ENCODE measurements at places on chromosomes 16 and 17. TPM values are rescaled to one million over a fixed set of nuclear protein-coding genes. Genes with fewer than 3 reads are reported as not detected.

Gene TPSB2
- not detected for total RNA-seq

Gene CPHXL2
- not detected for total RNA-seq

Gene UMOD
- total RNA-seq: not detected

Gene BICDL2
- 0.18 TPM for total RNA-seq

Gene CCDC154
- total RNA-seq: not detected

- DNase-seq: no peak
Measured at GRCh38 chr17:39238311-39238972, 12.7 kb upstream of the STAC2 start.

DNA sequence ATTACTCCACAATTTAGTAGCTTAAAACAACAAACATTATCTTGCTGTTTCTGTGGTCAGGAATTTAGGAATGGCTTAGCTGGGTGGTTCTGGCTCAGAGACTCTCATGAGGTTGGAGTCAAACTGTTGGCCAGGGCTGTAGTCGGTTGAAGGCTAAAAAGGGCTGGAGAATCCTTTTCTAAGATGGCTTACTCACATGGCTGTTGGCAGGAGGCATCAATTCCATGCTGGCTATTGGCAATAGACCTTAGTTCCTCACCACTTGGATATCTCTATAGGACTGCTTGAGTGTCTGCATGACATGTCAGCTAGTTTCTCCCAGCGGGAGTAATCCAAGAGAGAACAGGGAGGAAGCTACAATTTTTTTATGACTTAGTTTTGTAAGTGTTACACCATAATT lies 6.6 kb upstream of the EFCAB13 start:
- peak; percentile 47 for DNase-seq

DNA sequence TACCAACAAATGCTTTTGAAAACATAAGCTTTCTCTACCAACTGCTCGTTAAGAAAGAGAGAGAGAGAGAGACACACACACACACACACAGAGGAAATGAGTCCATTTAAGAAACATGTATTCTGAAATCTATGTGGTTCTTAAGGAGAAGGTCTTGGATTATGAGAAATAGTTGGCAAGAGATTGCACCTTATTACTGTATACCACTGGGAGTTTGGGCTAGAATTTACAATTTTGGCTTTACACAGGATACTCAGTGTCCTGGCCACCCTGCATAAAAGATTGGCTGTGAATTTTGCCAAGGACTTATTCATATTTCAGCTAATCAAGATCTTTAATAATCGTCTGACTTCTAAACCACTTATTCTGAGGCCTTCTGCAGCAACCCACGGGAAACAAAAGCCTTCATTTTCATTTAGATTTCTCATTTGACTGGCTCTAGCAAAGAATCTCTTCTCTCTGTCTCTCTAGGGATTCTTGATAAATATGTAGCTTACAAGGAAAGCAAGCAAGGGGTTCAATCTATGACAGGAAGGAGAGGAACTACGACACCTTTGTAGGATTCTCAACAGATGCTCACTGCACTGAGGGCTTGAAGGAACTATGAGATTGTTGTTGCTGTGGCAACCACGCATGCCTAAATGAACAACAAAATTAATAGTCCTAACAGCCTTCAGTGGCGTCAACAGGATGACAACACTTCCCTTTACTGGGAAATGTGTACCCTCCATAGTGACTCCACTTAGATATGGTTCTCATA lies 75.3 kb upstream of the GNAO1 start:
- no peak for DNase-seq

DNA sequence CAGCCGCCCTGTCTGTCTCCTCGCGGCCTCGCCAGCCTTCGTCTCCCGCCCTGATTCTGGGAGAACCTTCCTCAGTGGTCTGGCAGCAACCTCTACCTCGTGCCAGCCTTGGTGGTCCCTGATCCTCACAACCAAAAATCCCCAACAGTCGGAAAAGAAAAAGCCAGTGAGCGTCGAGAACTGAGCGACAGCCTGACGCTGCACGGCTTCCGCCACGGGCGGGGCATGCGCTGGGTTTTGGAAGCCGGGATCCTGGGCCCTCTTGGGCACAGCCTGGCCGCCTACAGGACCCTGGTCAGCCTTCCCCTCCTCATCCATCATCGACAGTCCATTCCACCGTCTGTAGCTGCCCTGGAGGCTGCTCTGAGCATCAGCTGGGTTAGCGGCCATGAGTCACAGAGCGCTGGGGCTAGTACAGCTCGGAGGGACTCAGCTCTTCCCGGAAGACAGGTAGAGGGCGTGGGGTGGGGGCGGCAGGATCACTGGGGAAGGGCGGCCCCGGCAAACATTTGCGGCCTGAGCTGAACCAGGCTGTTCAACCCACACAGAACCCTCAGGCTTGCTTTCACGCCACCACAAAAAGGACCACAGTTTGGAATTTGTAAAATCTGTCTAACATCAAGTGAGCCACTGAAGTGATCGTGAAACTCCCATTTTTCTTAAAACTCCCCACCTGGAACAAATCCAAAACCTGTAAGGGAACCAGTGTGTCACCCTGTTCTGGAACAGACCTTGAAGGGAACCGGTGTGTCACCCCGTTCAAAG lies 55.4 kb upstream of the DOC2B start:
- DNase-seq: no peak

GRCh38 chr16:82203198-82203597 lies 33.2 kb upstream of the MPHOSPH6 start:
- no peak for DNase-seq

- no peak for DNase-seq
Measured at GRCh38 chr17:57468932-57469775, 212.8 kb downstream of the MSI2 start.

- no peak for DNase-seq
Measured at GRCh38 chr17:8918807-8919465, 46.6 kb downstream of the PIK3R5 start.

GRCh38 chr16:10325783-10326543 lies 59.9 kb upstream of the ATF7IP2 start:
- no peak for DNase-seq

DNA sequence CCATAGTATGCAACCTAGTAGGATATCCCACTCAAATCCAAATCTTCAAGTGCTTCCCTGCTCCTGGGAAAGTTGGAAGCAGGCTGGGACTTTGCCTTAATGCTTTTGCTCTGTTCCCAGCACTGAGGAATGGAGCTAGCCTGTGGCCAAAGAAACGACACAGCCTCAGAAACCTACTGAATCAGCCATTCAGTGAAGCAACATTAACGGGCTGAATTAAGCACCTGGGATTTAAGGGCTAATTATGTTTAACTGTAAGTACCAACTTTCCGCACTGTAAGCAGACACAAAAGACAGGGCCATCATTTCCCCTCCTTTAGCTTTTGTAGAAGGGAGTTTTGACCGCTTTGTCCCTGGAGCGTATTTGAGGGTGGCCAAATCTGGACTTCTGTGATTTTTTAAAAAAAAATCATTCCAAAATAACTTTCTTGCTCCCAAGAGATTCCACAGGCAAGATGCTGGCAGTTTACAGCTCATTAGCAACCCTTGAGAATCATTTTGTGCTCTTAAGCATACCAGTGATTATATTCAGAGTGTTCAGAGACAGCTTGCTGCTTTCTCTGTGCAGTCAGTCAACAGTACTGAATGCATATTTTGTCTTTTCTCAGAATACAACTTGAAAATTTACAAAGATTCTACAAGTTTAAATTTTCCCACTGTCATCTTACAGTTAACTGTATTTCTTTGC lies 17.6 kb upstream of the NOL11 start:
- no peak for DNase-seq

All from IMR-90 (cell line).